ENCODE measurements at places on chromosomes 7 and 10.

DNA sequence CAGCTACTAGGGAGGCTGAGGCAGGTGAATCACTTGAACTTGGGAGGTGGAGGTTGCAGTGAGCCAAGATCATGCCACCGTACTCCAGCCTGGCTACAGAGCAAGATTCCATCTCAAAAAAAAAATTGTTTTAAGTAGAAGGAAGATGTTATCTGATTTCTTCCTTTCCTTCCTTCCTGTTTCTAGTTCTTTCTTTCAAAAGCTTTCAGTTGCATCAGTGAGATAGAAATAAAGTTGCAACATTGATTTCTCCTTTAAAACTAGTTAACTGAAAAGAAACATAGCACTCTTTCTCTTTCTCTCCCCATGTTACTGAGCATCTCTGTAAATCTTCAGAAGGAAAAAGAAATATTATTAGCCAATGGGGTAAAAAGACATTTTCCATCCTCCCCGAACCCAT, 37.5 kb downstream of the CNNM1 start:
- no peak for DNase-seq

GRCh38 chr10:67665491-67665890, 30.5 kb downstream of the CTNNA3 start:
- no peak for DNase-seq

GRCh38 chr10:119754085-119754484, 28.2 kb downstream of the INPP5F start:
- DNase-seq = peak; percentile 1

GRCh38 chr7:93242106-93242505, 9.9 kb downstream of the VPS50 start:
- DNase-seq = no peak

Measured in NCI-H146 (cell line).